ENCODE measurements at places on chromosomes 3 and 15. TPM values are rescaled to one million over a fixed set of nuclear protein-coding genes. Genes with fewer than 3 reads are reported as not detected.

- DNase-seq: no peak
Observed at GRCh38 chr3:161759444-161759843, 262.8 kb downstream of the OTOL1 start.

DNA sequence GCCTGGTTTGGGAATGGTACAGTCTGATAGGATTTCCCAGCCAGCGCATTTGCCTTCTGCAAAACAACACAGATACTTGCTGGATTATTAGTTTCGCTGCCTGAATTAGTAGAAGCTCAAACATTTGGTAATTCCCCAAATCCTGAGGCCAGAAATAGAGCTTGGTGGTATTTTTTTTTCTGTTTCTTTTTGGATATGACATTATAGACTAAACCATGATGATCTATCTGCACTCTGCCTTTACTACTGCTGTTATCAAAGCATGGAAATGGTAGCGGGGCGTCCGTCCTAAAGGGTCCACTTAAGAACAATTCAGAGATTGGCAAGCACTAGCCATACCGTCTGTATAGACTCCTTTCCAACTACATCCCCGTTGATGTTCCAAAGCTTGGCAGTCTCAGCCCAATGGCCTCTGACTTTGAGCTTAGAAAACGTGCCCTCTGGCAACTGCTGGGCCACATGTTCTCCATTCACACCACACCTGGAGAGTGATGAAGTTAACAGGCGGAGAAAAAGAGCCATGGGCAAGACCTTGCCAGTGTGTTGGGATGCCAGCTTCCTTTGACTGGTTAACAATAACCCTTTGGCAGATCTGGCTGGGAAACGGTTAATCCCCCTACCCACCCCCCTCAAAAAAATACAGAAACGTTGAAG is 241.0 kb upstream of the NR2F2 start:
- DNase-seq: no peak

The DLEC1 gene
- 1.1 TPM for total RNA-seq

The GATM gene
- 2.0 TPM for total RNA-seq

The RPN1 gene
- total RNA-seq: 151 TPM

The NMNAT3 gene
- total RNA-seq: 0.55 TPM
